ENCODE measurements at places on chromosomes 5 and 9. TPM values are rescaled to one million over a fixed set of nuclear protein-coding genes. Genes with fewer than 3 reads are reported as not detected.
A peak's percentile ranks its signal among the peaks of the same experiment; 100 is the strongest.

Gene SOHLH1
- total RNA-seq, result not detected

Gene PSD2
- total RNA-seq, result not detected

Gene CCL28
- total RNA-seq, result 8.6 TPM

Gene CRHBP
- not detected for total RNA-seq

Gene GNA14
- not detected for total RNA-seq

Gene TAF1L
- not detected for total RNA-seq

Gene NME5
- total RNA-seq, result not detected

Gene NOL6
- total RNA-seq, result 90.8 TPM

GRCh38 chr5:115979201-115980041 lies 17.1 kb downstream of the LVRN start:
- H3K27me3 ChIP-seq, result no peaks in the 10 kb centered on the region
- H3K4me3 ChIP-seq, result no peak overlapping the region
- H3K4me1 ChIP-seq, result no peaks in the 10 kb centered on the region
- DNase-seq, result no peak

DNA sequence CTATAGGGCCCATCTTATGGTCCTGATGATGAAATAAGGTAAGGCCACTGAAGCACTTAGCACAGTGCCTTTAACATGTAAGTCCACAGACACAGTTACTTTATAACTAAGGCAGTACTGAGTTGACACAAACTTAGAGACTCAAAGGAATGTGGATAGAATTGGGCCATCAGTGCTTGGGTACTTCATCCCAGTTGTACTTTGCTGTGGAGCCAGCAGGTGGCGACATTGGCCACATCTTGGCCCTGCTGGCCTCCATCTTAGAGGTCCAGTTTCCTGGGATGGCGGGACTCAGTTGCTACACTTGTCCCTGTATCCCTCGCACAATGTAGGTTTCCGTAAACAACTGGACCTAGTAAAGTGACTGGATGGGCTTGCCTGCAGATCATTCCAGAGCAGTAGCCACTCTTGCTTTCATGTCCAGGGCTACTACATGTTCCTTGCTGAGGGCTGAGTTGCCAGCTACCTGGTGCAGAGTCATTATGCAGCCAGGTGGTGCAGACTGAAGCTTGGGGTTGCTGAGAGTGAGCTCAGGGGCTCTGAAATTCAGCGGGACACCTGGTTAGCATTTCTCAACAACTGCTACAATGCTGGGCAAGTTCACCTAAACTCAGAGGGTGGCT lies 10.6 kb downstream of the MTAP start:
- H3K27me3 ChIP-seq, result no peaks in the 10 kb centered on the region
- peaks cover 13% of the 10 kb centered on the region for H3K4me1 ChIP-seq
- H3K36me3 ChIP-seq, result peaks cover 20% of the 10 kb centered on the region
- peak; percentile 64 for DNase-seq

GRCh38 chr9:136804509-136805206 lies 3.1 kb upstream of the RABL6 start:
- no peak overlapping the region for H3K27ac ChIP-seq
- H3K4me3 ChIP-seq, result no peak overlapping the region
- no peaks in the 10 kb centered on the region for H3K36me3 ChIP-seq

- H3K4me3 ChIP-seq, result no peak overlapping the region
- H3K27ac ChIP-seq, result no peak overlapping the region
- no peaks in the 10 kb centered on the region for H3K36me3 ChIP-seq
- H3K4me1 ChIP-seq, result no peaks in the 10 kb centered on the region
These were observed 61.2 kb downstream of the ZNF366 start for GRCh38 chr5:72445969-72446368.

DNA sequence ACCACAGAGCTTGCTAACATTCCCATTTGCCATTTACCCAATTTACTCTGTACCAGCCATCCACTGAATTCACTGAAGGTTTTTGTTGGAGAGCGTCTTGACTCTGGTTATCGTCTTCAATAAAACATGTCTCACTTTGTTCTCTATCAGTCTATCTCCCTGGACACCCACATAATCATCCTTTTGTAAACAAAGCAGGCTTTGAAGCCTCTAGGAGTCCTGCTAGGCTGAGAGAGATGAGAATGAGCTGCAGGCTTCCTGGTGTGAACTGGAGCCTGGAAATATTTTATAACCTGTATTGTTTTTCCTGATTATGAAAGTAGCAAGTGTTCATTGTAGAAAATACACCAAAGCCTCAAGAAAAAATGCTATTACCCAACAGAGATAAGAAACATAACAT lies 140.6 kb upstream of the ZNF366 start:
- H3K27ac ChIP-seq, result no peak overlapping the region
- H3K36me3 ChIP-seq, result no peaks in the 10 kb centered on the region
- no peak for DNase-seq
- H3K27me3 ChIP-seq, result no peaks in the 10 kb centered on the region
- no peaks in the 10 kb centered on the region for H3K4me1 ChIP-seq

GRCh38 chr5:15326471-15326870 lies 173.5 kb upstream of the FBXL7 start:
- H3K27me3 ChIP-seq, result no peaks in the 10 kb centered on the region
- no peak overlapping the region for H3K4me3 ChIP-seq
- no peak for DNase-seq
- H3K27ac ChIP-seq, result no peak overlapping the region

- H3K4me3 ChIP-seq, result no peak overlapping the region
These were observed 81.4 kb upstream of the PIK3R1 start for GRCh38 chr5:68134033-68134668.

DNA sequence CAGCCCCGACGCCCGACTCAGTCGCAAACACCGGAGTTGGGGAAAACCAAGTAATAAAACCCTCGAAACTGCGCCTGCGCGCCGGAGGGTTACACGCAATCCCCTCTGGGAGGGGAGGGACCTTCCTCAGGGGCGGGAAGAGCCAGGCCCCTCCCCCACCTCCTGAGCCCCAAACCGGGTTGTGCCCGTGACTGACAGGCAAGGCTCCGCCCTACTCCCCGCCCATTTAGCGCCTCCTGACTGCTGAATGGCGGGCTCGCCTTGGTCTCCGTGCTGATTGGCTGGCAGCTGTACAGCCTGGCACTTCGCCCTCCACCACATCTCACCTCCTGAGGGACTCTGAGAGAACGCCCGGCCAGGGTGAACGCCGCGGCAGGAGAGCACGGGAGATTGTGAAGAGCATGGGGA lies at the start of gene PRDM9:
PRDM9 (plus strand) TSS at position 332 of the 408 bp plus-strand sequence. CDS start 1,425 bp downstream, outside the sequence.
- H3K27me3 ChIP-seq, result no peaks in the 10 kb centered on the region
- H3K4me3 ChIP-seq, result no peak within 1 kb of the TSS
- no peaks in the 10 kb centered on the region for H3K36me3 ChIP-seq
- H3K4me1 ChIP-seq, result no peaks in the 10 kb centered on the region
- no peak within 1 kb of the TSS for H3K27ac ChIP-seq

DNA sequence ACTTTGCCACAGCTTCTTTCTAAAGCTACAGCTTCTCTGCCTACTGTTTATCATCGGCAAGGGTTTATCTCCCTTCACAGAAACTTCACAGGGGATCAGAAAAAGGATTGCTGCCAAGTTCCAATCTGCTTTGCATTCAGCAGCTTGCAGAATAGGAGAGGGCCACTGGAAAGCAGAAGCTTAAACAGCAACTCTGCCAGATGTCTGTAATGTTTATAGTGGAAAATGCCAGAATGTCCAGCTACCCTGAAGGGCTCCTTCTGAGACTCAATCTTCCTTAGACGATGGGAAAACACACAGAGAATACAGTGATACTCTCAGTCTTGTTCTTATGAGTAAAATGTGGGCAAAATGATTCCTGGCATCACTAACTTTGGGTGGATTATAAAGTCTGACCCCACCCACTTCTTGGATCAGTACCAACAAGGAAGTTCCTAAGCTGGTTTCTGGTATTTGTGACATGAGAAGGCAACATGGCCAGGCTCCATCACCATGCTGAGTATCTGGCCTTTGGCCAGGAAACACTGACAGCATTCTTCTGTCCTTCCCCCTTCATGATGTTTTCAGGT lies 19.0 kb downstream of the STOM start:
- H3K4me3 ChIP-seq, result no peak overlapping the region
- peaks cover 51% of the 10 kb centered on the region for H3K4me1 ChIP-seq
- no peak for DNase-seq
- H3K36me3 ChIP-seq, result peaks cover 37% of the 10 kb centered on the region

- no peaks in the 10 kb centered on the region for H3K36me3 ChIP-seq
- H3K27me3 ChIP-seq, result no peaks in the 10 kb centered on the region
- no peak overlapping the region for H3K27ac ChIP-seq
These were observed 49.0 kb downstream of the OLFM1 start for GRCh38 chr9:135136481-135136880.

GRCh38 chr9:73009649-73010288 lies 56.9 kb upstream of the ALDH1A1 start:
- no peaks in the 10 kb centered on the region for H3K36me3 ChIP-seq
- H3K27me3 ChIP-seq, result no peaks in the 10 kb centered on the region
- no peak overlapping the region for H3K4me3 ChIP-seq
- no peak overlapping the region for H3K27ac ChIP-seq
- H3K4me1 ChIP-seq, result no peaks in the 10 kb centered on the region
- no peak for DNase-seq

DNA sequence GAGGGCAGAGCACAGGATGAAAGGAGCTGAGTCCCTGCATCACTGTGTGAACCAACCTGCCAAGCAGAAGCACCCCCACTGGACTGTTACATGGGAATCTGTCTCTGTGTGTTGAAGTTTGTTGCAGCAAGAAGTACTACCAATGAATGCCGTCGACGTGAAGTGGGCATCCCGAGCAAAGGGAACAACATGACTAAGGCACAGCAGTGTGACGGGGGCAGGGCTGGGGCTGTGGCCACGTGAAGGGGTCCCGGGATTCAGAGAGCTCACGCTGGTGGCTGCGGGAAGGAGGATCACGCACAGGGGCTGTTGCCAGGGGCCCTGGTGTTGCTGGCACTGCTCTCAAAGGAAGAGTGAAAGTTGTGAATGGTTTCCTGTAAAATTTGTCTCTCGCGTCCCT lies 27.5 kb upstream of the GABBR2 start:
- H3K4me1 ChIP-seq, result no peaks in the 10 kb centered on the region
- no peaks in the 10 kb centered on the region for H3K36me3 ChIP-seq
- DNase-seq, result no peak
- H3K27ac ChIP-seq, result no peak overlapping the region

GRCh38 chr5:72018143-72018803 lies 89.0 kb upstream of the MAP1B start:
- no peaks in the 10 kb centered on the region for H3K27me3 ChIP-seq
- H3K36me3 ChIP-seq, result no peaks in the 10 kb centered on the region
- DNase-seq, result peak; percentile 20
- H3K4me3 ChIP-seq, result no peak overlapping the region

GRCh38 chr5:158755221-158755620 lies 344.5 kb downstream of the EBF1 start:
- H3K36me3 ChIP-seq, result no peaks in the 10 kb centered on the region
- H3K27me3 ChIP-seq, result no peaks in the 10 kb centered on the region
- no peak for DNase-seq
- no peaks in the 10 kb centered on the region for H3K4me1 ChIP-seq

DNA sequence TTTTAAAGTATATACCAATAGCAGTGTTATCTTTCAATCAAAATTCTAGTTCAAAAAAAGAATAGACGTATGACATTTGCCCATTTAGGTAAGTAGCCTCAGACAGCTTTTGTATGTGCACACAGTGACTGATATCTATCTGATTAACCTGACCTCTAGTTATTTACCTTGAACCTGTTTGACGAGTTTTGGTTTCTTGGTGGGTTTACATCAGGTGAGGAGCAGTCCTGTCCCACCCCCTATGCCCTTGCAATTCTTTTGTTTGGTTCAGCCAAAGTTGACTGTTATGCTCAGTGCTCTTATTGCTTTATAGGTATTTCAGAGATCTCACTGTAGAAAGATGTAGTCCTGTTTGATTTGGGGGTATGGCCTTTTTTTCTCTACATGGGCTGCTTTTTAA lies 147.2 kb downstream of the ISOC1 start:
- H3K4me3 ChIP-seq, result no peak overlapping the region
- H3K4me1 ChIP-seq, result no peaks in the 10 kb centered on the region
- H3K36me3 ChIP-seq, result no peaks in the 10 kb centered on the region
- no peak for DNase-seq

DNA sequence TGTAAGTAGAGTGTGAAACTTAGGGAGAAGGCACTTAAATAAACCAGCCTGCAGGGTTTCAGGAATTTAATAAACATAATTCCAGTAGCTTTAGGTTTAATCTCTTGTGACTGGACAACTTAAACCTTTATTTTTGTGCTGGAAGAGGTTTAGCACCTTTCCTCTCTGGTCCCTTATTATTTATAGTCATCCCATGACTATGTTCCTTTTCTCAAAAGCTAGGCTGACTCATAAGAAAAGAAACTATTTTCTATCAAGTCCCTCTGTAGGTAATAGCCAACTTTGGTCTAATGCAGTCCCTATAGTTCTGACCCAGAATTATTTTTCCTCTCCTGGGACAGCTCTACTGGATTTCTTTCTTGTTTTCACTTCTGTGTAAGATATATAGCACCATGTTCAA lies 588.9 kb downstream of the NR2F1-AS1 start:
- H3K27me3 ChIP-seq, result no peaks in the 10 kb centered on the region
- no peak for DNase-seq
- no peak overlapping the region for H3K4me3 ChIP-seq
- H3K27ac ChIP-seq, result no peak overlapping the region
- no peaks in the 10 kb centered on the region for H3K4me1 ChIP-seq

GRCh38 chr9:120902569-120903535 lies 23.7 kb downstream of the TRAF1 start:
- H3K4me3 ChIP-seq, result peak overlapping the region; percentile 28
- peak overlapping the region; percentile 63 for H3K27ac ChIP-seq
- DNase-seq, result no peak
- H3K4me1 ChIP-seq, result peaks cover 80% of the 10 kb centered on the region

DNA sequence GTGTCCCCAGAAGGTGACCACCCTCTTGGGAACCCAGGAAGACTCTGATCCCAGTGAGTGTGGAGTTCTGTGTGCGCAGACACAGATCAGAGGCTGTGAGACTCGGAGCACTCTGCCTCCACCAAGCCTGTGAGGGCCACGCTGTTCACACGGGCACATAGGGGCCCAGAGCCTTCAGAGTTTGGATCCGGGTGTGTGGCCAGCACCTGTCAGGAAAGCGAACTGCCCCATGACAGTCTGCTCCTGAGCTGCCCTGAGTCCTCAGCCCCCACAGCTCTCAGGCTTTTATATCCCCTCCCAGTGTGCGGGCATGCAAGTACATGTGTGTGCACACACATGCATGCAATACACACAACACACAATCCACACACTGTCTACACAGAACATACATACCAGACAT lies 161.8 kb upstream of the IRX2 start:
- H3K36me3 ChIP-seq, result no peaks in the 10 kb centered on the region
- no peak overlapping the region for H3K4me3 ChIP-seq
- no peaks in the 10 kb centered on the region for H3K4me1 ChIP-seq
